ENCODE measurements at places on chromosomes 2 and 18. TPM values are rescaled to one million over a fixed set of nuclear protein-coding genes. Genes with fewer than 3 reads are reported as not detected.

DNA sequence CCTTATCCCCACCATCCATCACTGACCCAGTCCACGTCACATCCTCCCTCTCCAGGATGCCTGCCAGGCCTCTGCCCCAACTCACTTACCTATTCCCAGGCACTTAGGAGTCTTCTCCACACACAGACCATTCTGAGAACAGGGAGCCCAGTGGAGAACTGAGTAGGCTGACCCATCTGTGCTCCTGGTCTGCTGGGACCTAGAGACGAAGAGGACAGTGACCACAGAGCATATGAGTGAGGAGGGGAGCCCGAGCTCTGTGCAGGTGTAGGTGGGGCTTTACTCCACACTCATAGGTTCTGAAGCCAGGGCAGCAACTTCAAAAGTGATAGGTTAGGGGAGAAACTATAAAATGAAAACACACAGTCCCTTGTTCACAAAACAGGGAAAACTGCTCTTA lies 130.0 kb downstream of the NDUFA10 start:
- no peak for DNase-seq

GRCh38 chr18:35291166-35291565 lies 1.1 kb upstream of the ZSCAN30 start:
- DNase-seq = no peak

KCNIP3 gene
- polyA plus RNA-seq = 0.26 TPM

DNA sequence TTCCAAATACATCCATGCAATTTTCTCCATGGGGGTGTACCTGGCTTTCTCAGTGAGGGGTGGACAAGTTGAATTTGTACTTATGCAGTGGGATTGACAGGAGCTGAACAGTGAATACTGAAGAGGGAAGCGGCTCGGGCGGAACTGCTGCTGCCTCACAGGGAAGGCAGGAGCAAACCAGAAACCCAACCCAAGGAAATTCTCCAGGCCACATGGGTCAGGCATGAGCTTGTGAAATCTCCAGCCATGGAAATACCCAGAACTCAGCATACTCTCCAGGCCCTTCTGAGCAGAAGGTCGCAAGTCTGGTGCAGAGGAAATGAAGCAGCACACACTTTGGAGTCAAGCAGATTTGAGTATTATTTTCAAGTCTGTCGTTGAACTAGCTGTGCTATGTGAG lies 26.5 kb upstream of the INO80C start:
- DNase-seq = no peak

GRCh38 chr2:191863988-191864387 lies 17.1 kb upstream of the CAVIN2 start:
- no peak for DNase-seq

- no peak for DNase-seq
Observed at GRCh38 chr2:195313962-195314361, 343.1 kb upstream of the SLC39A10 start.

- no peak for DNase-seq
Observed at GRCh38 chr2:48313036-48313877, 216.7 kb upstream of the STON1 start.

GRCh38 chr2:142422769-142423168 lies 292.0 kb upstream of the LRP1B start:
- no peak for DNase-seq

DNA sequence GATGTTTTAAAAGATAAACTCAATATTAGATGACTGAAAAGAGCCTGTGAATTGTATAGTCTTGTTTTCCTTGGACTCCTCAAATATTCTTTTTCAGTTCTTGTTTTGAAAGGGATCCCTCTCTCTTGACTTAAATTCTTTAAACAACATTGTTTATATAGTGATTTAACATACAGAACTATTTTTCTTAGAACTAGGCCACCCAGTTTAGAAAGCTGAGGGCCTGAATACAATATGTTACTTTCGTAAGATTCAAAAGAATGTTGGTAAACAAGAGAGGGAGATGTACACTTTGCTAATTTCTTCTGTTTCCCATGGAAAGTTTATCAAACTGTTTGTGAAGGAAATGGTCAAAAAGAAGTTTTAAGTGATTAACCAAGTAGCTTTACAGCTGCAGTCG lies 5.5 kb upstream of the TSPYL6 start:
- no peak for DNase-seq

DNA sequence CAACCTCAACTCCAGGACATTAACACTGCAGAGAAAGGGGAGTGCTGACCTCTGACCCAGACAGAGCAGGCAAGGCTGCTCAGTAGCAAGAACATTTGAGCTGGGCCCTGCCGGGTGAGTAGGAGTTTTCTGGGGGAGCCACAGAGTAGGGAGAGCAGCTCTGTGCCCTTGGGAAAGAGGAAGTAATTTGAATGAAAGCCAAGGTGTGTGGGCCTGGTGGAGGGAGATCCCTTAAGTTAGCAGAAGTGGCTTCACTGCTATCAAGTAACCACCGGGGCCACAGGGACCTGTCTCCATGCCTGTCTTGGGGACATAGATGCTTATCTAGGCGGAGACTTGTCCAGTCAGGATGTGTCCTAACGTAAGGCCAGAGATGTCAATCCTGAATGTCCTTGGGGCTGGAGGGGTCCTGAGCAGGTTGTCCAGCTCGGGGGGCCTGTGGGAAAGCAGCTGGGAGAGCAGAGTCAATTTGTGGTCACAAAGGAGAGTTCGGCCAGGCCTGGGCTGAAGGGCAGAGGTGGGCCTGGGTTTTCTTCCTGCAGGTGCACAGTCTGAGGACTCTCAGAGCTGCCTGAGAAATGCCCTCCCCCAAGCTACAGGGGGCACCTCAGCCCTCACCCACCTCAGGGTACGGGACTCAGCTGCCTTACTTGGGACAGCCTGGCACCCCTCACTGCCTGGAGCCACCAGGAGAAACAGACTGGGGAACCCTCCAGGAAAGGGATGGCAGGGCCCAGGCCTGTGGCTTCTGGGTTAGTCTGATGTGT lies 15.0 kb upstream of the OTOF start:
- no peak for DNase-seq

FEV gene
- polyA plus RNA-seq = not detected

DNA sequence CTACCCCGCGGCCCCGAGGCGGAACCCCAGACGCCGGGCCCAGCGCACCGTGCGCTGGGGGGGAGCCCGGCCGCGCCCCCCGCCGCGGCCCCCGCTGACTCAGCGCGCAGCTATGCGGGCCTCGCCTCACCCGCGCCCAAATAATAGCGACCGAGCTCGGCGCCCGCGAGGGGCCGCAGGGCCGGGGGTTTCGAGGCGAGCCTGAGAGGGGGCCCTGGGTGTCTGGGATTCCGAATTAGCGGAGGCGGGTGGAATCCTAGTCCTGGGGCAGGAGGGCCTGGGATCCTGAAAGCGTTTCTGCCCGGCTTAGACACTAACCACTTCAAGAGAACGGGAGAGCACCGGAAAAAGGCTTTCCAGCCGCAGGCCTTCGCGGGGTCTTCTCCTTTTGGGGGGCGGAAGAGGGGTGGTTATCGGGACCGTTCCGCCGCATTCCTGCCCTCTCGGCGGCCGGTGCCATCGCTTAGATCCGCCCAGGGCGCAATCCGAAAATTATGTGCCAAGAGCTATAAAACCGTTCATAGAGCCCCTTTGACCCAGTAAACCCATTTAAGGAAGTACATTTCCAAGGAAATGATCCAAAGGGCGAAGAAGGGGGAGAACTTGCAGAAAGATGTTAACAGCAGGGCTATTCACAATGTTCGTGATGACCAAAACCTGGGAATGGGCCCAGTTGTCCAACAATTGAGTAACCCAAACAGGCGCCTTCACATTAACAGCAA lies 681 bp upstream of the ROCK2 start:
- peak; percentile 62 for DNase-seq

INPP5D gene
- polyA plus RNA-seq = 4.2 TPM

DNA sequence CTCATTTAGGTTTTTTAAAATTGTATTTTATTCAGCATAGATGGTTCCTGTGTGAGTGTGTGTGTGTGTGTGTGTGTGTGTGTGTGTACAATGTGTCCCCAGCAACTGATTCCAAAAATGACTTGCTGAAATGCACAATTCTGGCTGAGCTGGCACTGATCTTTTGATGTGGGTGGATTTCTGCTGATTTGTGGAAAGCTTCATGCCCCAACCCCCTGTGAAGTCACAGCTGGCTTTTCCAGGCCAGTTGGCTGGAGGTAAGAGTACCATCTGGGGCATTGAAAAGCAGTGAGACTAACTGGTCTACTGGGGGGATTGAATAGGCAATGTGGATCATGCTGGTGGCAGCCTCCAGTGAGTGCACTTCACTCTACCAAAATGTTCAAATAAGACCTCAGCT lies 187.2 kb downstream of the LRRTM1 start:
- no peak for DNase-seq

DNA sequence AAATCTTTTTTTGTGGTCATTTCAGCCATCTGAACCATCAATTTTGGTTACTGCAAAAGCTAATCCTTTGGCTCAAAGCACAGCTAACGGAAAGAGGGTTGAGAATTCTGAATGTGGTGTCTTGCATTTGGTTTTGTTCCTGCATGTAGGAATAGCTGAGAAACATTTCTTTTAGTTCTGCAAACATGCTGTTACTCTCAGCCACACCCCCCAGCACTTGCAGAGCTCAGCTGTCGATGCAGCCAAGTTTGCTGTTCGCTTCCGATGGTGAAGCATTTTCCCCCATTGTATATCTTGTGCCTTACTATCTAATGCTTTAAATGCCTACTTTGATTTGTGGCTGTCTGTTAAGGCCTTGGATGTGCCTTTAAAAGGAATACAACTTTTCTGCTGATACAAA lies 294.9 kb upstream of the FANCL start:
- DNase-seq = no peak

Measured in liver (tissue), 10 donors.